ENCODE measurements at places on chromosomes 5 and 9.

DNA sequence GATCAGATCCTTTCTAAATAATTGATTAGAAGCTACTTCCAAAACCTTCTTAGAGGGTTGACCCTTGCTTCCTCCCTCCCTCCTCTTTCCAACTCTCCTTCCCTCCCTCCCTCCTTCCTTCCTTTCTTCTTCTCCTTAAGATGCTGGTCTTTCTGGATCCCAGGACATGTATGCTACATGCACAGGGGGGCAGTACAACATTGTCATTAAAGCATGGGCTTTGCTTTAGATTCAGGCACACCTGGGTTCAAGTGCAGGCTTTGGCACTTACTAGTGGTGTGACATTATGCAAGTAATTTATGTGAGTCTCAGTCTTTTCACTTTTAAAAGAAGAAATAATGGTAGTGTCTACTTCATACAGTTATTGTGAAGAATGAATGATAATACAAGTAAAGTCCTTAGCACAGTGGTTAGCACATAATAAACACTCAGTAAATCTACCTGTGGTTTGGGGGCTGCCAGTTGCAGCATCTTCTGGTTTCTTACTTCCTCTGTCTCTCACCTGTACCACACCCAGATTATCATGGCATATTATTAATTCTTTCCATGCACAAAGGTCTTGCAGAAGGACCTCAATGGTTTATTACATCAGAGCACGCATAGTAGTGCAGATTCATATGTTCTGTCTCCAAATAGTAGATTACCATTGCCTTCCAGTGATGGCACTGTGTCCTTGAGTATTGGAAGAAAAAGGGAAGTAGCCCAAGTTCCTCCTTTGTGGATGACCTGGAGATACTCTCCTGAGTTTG is 154.1 kb downstream of the ARHGAP26 start:
- DNase-seq: peak; percentile 49

GRCh38 chr9:15720861-15721260 is 168.0 kb downstream of the CCDC171 start:
- no peak for DNase-seq

DNA sequence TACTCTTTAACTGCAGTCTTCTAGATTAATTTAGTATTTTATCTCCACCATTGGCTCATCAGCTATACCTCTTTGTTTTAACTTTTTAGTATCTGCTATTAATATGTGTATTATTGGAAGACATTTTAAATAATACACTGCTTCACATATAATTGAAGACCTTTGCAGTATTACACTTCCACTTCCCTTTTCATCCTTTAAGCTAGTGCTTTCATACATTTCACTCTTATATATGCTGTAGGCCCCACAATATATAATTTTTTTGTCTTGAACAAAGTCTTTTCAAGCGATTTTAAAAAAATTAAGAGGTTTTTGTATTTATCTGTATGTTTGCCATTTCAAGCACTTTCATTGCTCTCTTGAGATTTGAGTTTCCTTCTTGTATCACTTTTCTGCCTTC is 8.6 kb upstream of the LPCAT1 start:
- no peak for DNase-seq

GRCh38 chr9:35666549-35666948 is 1.6 kb upstream of the ARHGEF39 start:
- DNase-seq: no peak

DNA sequence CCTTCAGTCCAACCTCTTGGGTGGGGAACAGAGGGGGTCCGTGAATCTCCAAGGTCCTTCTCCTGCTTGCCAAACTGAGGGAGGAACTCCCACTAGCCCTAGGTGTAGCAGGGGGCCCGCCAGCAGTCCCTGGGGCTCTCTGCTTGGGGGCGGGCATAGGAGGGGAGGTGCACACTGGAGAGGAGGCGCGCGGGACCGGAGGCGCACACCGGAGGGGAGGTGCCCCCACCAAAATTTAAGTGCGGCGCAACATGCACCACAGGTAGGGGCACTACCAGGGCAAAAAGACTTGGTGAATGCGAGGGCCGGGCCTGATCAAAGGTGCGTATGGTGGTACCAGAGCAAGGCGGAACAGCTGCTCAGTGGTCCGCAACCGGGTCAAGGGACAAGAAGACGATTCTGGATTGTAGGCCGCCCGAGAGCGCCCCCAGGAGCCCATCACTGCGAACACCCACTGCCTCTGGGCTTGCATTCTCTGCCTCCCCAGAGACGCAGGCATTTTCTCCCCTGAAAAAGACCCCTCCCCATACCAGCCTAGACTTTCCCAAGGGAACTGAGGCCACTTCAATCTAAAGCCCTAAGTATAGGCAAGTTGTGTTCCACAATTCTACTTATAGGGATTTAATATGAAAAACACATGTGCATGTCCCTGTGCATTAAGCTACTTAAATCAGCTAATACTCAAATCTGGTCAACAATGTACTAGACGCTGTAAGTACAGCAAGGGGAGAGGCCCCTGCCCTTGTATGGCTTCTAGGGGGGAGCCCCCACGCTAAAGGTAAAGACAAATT is 50.6 kb downstream of the TGFBI start:
- no peak for DNase-seq

DNA sequence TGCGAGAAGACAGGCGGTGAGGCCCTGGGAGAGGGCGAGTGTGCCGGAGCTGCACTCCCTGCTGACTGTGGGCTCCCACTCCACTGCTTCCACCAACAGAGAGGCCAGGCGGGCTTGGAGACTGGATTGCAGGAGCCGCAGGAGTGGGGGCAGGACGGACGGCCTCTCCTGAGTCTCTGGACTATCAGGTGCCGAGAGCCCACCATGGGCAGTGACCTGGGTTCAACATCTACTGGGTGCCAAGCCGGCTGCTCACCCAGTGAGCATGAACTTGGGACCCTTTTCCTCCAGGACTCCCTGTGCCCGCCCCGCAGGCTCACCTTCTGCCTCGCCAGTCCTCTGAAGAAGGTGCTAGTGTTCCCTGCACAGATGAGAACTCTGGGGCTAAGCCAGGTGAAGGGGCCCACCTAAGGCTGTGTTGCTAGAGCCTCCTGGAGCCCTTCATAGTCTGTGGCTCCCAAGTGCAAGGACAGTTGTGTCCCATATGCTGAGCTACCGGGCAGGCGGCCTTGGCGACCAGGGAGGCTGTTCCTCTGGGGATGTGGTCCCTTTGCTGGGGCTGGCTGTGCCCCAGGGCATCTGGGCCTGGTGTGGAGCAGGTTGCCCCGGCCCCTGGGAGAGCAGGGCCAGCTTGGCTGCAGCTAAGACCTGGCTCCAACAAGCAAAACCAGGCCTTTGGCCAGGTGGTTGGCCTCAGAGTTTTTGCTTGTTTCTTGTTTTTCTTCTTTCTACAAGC is 77.7 kb upstream of the PHYKPL start:
- DNase-seq: no peak

GRCh38 chr5:150778517-150779396 is at the start of gene SMIM3:
Gene SMIM3, plus strand, starts transcription at chr5:150778757. Its CDS starts 16,684 bp downstream, at chr5:150795441.
- DNase-seq: peak; percentile 79

DNA sequence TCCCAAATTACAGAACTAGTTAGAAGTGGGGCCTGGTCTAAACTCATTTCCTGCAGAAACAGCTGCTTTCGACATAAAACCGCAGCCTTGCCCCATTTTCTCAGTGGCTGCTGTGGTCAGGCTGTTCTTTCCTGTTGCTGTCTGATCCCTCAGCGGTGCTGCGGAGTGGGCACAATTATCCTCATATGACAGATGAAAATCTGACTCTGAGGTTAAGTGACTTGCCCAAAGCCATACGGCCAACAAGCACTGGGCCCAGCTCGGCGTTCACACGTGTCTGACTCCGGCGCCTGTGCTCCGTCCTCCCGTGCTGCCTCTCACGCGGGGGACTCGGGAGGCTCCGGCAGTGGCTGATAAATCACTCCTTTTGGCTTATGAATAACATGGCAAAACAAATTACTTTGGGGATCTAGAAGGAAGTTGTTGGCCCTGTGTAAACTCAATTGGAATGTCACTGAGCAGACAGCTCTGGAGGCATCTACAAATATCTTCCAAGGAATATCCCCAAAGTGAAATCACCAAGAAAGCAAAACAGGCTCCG is 142.6 kb upstream of the LMX1B start:
- peak; percentile 51 for DNase-seq

GRCh38 chr9:125990793-125991220 is 243.6 kb downstream of the PBX3 start:
- no peak for DNase-seq

DNA sequence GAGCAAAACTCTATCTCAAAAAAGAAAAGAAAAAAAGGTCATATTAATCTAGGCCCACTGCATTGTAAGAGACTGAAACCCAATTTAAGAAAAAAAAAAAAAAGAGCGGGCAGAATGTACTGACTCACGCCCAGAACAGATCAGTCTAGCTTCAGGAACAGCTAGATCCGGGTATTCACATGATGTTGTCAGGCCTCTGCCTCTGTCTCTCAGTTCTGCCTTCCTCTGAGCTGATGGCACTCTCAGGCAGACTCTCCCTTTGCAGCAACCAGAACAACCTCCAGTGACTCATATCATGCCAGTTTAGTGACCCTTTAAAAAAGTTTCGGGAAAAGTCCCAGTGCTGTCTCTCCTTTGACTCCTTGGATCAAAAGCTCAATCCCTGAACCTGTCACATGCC is 53.0 kb downstream of the NEURL1B start:
- DNase-seq: no peak

- no peak for DNase-seq
Measured at GRCh38 chr5:131758520-131758900, 38.3 kb downstream of the FNIP1 start.

- DNase-seq: no peak
Measured at GRCh38 chr5:71982717-71983395, 124.4 kb upstream of the MAP1B start.

GRCh38 chr5:169710675-169711074 is 73.6 kb downstream of the DOCK2 start:
- no peak for DNase-seq

DNA sequence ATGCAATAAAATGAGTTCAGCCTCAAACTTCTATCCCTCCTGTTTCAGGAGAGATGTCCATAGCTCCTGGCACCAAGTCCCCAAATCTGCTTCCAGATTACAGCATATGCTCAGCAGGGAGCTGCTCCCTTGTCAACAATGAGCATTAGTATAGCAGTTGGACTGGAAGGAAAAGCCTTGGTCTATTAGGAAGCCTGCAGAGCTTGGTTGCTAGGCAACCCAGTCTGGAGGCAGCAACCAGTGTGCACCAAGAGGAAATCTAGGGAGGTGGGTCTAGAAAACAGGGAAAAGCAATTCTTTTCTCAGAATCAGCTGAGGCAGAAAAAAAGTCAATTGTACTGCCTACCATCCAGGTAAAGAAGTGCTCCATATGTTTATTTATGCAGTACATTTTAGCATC is 229.5 kb upstream of the NMUR2 start:
- DNase-seq: no peak

DNA sequence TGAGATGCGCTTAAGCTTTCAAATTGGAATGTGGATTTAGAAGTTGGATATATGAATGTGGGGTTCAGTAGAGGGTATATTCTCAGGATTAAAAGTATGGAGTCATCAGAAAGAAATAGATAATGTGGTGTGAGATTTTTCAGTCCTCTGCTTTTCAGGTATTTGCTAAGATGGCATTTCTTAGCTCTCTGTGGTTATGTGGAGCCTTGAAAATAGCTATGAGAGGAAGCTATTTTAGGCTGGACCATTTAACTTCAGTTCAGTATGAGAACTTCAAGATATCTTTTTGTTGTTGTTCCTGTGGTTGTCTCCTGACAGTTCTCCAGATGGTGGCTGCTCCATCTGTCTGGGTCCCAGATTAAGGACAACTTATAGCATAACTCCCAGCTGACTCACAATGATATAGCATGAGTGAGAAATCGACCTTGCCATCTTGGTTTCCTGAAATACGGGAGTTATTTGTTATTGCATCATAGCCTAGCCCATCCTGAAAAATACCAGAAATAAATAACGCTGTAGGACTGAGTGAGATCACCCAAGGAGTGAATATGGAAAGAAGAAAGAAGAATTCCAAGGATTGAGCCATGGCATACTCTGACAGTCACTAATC is 461.5 kb downstream of the ANXA1 start:
- peak; percentile 0 for DNase-seq

GRCh38 chr5:157606046-157606445 is 30.5 kb upstream of the ADAM19 start:
- DNase-seq: no peak

GRCh38 chr5:179800071-179800695 is 6.4 kb downstream of the LTC4S start:
- DNase-seq: no peak

DNA sequence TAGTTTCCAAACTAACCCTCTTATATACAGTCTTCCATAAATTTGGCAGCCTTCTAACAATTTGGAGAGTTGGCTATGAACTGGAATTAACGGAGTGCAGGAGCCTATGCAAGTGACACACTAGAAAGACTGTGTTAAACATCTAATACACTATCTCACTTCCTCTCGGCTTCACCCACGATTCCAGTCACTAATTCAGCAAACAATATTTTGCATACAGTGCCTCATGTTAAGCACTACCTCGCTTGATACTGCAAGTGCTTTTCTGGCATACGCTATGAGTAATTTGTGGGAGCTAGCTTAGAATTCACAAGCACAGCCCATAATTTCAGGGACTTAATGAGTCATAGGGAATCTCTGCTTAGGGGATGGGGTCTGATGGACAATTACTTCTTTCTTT is 102.5 kb downstream of the ST8SIA4 start:
- DNase-seq: no peak

DNA sequence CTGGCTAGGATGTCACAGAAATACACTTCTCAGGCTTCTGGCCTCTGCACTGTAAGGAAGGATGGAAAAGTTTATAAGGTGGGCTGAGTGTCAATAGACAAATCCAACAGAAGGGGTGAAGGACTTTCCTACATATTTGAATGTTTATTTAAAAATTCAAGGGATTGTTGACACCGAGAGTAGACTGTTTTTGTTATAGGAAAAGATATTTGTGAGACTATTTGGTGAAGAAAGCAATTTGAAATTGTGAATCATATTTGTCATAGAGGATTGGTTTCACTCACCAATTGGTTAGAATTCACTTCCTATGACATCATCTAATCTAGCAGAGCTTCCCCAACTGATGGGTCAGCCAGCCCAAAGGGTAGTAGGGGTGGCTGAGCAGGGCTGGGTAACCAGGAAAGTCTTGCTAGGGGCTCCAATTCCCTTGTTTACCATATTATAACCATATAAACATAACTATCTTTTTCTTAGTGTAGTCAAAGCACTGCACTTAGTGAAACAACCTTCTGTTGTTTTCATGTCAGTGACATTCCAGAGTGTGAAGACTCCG is 14.9 kb upstream of the MEGF10 start:
- DNase-seq: no peak

DNA sequence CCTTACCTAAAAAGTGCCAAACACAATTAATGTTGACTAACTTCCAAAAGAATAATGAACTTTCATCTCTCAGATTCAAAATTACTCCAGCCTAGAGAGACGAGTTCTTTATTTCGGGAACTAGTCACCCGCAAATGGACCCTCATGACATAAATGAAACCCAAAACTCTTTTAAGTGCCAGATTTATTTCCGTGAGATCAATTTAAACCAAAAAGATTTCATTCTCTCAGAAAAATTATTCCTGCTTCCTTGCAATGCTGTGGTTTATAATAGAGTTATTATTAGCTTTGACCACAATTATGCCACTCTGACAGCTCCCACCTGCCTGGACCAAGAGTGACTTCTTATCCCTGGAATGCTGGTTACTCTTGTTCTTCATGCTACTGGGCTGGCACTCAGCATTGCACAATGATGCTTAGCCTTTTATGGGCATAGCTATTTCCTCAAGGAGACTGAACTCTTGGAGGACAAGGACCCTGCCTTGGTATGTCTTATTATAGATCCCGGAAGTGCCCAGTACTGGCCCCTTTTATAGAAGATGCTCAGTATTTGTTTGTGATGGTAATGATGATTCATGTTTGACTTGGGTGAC is 183.5 kb downstream of the SNX18 start:
- peak; percentile 97 for DNase-seq
